ENCODE measurements at places on chromosomes 3 and 15. TPM values are rescaled to one million over a fixed set of nuclear protein-coding genes. Genes with fewer than 3 reads are reported as not detected.

ZNF197 gene
- 17.7 TPM for total RNA-seq

DNA sequence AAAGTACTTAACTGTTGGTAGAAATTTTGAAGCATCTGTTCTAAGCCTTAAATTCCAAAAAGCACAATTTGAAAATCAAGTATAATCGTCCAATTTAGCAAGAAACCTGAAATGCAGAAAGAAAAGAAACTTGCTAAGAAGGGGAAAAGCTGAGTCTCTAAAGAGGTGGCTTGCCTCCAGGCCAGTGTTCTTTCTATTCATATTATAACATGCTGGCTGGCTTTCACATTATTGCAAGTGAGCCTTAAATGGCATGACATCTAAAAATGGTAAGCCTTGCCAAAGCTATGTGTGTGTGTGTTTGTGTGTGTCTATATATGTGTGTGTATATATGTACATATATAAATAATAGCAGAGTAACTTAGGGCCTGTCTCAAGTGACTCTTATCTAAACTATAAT lies 89.5 kb downstream of the FGF12 start:
- DNase-seq, result no peak

DNA sequence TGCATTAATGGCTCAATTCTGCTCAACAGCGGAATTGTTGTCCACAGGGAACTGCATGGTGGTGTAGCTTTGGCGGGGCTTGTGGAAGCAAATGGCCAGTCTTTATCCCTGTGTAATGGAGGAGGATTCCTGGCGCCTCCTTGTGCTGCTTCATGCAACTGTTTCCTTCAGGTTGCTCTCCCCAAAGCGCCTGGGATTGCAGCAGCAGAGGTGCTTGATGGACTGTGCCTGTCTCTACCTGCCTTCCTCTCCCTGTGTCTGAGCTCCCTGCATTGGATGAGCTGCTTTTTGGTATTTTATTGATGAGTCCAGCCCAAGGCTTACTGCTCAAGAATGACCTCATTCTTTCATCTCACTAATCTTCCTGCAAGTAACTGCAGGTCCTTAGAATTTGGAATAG lies 72.9 kb upstream of the NDN start:
- no peak for DNase-seq

GRCh38 chr3:192825657-192826200 lies 91.9 kb downstream of the MB21D2 start:
- no peak for DNase-seq

DNA sequence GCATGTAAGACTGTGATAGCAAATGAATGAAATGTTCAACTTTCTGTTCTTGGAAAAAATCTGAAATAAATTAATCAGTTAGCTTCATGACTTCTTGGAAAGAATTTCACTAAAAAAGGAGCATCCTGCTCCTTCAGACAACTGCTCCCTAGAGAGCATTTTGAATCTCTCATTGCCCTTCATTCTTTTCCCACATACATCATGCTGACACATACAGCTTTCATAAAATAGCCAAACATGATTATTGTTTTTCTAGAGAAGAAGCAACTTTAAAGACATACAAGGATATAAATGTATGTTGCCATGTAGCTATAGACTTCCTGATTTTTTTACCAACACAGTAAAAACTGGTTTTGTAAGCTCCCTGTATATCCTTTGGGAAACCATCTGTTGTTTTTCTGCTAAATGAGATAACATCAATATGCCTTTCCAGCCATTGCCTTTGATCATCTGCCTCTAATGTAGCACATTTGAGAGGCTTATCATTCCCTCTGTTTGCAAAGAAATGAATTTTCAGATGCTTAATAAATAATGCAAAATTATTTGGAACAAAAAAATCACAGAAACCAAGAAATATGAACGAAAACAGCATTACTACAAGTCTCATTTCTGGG lies 248.2 kb upstream of the GPR149 start:
- DNase-seq, result no peak

- DNase-seq, result no peak
Observed at GRCh38 chr3:195911946-195912270, 3.6 kb upstream of the TNK2 start.

GRCh38 chr15:41666353-41666920 lies 6.2 kb downstream of the MGA start:
- no peak for DNase-seq

DNA sequence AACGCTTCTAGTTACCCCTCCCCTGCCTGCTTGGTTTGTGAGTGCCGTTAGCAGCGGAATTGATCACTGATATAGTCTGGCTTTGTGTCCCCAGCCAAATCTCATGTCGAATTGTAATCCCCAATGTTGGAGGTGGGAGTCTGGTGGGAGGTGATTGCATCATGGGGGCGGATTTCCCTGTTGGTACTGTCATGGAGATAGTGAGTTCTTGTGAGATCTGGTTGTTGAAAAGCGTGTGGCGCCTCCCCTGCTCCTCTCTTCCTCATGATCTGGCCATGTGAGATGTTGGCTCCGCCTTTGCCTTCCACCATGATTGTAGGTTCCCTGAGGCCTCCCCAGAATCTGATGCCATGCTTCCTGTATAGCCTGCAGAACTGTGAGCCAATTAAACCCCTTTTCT lies 47.3 kb upstream of the PGPEP1L start:
- no peak for DNase-seq

TMC3 gene
- not detected for total RNA-seq

Data from kidney epithelial cell (primary cell).